ENCODE measurements at places on chromosomes 6 and 20.
A peak's percentile ranks its signal among the peaks of the same experiment; 100 is the strongest.

GRCh38 chr20:21272279-21272678 lies 30.9 kb upstream of the XRN2 start:
- no peak for DNase-seq

DNA sequence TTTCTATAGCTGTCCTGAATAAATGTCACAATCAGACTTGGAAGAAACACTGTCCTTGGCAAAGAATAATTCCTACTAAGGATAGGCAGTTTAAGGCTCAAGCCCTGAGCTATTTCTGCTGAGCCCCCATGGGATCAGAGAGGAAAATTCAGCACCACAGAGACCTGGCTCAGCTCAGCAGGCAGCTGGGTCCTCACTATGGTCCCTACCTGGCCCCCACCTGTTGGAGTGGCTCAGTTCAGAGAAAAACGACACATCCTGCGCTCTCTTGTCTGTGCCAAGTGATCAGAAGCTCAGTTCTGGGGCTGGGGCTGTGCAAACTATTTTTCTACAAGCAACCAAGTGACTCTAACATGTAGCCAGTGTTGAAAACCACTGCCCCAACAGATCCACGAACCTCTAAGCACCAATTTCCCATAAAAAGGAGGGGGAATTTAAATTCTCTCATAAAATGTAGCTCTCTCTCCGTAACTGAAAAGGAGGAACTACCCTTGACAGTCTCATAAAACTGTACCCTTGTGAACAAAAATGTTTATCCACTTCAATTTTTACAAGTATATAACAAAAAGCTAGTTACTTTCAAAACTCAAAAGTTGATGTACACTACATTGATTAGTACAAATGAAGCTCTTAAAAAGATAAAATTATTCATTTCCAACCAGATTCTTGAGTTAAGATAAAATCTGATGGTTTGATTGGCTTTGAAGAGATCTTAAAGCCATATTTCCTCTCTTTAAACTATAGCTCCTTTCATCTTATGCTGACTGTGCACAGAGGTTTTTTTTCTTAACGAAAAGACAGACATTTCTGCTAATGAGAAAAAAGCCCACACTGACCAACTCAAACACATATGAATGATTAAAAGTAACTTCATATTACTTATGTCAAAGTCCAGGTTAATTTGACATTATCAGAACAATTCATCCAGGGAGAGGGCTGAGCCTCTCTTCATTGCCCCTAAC lies 52.0 kb downstream of the KIF13A start:
- DNase-seq, result no peak

DNA sequence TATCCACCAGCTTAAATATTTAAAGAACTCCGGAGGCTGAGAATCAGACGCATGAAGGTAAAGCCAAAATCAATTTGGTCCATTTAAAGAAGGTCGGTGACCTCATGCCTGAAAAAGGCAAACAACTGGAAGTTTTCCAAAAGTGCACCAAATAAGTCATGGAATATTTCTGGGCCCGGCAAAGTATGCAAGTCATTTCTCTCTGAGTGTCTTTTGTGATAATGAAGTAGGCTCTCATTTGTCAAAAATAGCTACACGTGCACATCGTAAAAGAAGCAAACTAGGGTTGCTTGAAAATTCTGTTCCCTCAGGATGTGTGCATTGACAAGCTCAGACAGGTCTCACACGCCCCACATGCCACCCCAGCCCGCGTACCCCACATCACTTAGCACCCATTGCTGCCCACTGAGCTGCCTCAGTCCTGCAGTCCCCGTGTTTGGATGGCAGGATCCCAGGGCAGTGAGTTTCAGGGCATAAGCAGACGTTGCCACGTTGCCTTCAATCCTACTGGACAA lies 20.5 kb upstream of the PYGB start:
- peak; percentile 46 for DNase-seq

GRCh38 chr6:72936766-72937559 lies 288.3 kb downstream of the KHDC1L start:
- DNase-seq, result no peak

DNA sequence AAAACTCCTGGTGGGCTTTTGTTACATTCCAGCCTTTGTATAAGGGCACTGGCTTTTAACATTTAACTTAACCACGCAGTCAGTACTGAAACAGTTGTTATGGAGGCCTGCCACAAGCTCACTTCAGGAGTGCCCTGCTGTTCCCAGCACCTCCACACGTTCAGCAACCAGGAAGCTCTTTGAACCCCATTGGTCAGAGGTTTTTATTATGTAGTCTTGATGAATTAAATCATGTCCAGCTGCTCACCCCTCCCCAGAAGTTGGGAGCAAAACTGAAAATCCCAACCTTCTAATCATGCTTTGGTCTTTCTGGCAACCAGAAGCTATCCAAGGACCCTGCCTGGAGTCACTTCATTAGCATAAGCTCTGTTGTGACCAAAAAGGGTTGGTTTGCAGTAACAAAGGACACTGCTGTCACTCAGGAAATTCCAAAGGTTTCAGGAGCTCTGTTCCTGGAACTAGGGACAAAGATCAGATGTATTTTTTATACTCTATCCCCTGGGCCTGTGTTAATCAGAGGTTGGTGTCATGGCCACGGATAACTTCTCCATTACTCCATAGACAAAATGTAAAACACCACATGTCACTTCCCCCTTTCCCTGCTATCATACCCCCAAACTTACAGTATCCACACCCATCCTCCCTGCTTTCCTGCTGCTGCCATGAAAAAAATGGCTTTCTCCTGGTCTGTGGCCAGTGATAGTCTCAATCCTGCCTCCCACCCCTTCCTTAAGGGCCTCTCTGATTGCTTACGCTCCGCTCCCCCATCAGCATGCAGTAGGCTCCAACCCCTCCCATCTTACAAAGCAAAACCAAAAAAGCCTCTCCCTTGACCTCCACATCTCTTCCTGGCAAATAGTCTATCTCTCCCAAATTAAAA lies 3.1 kb downstream of the ARMC12 start:
- no peak for DNase-seq

DNA sequence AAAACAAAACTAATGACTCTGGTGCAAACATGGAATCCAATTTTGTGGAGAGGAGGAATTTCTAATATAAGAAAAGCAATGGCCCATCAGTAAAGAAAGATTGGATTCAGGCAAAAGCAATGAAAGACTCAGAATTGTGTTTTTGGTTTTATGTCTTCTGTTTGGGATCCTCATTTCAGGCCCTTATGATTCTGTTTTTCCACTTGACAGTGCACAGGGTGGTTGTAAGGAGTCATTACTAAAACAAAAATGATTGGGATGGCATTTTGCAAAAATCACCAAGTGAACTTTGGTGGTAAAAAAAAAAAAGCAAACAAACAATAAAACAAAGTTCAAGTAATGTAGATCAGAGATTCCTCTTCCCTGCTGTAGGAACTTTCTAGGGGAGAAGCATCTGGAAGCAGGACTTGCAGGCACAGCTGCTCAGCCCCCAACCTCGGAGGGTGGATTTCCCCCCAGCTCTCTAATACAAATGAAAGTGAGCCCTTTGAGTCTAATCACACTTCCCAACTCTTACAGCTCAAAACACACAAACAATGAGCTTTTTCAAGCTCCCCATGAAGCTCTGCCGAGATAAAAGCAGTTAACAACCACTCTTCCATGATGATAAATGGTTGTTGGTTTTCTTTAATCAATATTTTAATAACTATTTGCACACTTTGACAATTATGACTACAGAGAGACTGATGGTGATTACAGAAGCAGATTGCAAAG lies 177.7 kb downstream of the ZDHHC14 start:
- DNase-seq, result no peak

DNA sequence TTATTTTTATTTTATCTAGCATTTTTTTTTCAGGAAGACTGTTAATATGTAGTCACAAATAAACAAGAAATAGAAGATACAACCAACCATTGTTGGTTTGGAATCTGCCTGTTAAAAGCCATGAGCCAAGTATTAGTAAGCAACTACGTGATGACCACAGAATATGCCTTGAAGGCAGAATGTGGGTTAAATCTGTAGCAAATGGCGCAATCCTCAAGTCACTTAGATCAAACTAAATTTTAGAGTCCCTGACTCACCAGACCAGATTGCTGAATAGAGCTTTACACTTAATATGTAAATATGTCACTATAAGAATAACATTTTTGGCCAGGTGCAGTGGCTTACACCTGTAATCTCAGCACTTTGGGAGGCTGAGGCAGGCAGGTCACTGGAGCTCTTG lies 800.1 kb upstream of the CITED2 start:
- no peak for DNase-seq

GRCh38 chr20:61252601-61253263 lies 671 bp downstream of the CDH4 start:
- DNase-seq, result no peak

GRCh38 chr6:162181741-162182401 lies 545.7 kb downstream of the PRKN start:
- no peak for DNase-seq

DNA sequence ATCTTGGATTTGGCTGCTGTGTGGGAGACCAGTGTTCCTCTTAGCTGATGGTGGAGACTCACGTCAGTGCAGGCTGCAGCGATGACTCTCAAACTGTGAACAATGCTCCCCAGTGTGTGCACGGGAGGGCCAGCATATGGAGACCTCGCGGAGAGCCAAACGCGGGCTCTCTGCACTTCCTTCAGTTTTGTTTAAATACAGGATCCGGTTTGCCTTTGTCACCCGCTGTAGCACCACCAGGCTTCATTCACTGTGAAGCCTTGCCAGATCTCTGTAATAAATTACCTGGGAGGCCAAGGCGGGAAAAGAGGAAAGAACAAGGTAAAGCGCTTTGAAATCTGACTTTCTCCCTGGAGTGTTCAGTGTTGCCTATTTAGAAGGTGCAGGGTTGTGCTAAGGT lies 30.7 kb upstream of the TMEM14A start:
- DNase-seq, result no peak

DNA sequence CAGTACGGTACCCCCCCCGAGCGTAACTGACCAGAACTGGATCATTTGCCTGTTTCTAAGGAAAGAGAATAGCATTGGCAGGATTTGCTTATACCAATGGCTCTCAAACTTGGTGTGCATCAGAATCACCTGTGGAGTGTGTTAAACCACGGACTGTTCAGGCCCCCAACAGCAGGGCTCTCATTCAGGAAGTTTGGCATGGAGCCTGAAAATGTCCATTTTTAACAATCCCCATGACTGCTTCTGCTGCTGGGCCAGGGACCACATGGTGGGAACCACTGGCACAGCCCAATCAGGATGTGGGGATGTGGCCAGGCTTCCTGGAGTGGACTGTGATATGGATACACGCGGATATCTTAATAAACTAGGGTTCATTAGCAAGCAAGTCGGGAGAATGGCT lies 53.9 kb downstream of the GTF2H5 start:
- DNase-seq, result no peak

GRCh38 chr20:59831024-59831915 lies 102.2 kb downstream of the SYCP2 start:
- peak; percentile 12 for DNase-seq

GRCh38 chr20:44181611-44182010 lies 5.4 kb downstream of the JPH2 start:
- DNase-seq, result no peak

DNA sequence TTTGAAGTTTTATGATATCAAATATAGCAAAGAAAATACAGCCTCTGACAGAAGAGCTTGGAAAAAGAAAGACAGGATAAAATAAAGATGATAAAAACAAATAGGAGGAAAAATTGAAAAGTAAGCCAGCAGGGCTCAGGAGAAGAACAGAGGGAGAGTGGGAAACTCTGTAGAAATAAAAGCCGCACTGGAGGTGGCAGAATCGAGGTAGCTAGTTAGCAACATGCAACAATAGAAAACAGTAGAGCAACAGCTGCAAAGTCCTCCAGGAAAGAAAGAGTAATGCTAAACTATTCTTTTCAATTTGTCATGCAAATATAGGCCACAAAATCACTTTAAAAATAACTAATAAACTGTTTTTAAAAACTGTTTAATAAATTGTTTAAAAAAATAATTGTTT lies 28.8 kb downstream of the HBS1L start:
- DNase-seq, result no peak

GRCh38 chr6:159654483-159655098 lies 38.5 kb downstream of the SOD2 start:
- peak; percentile 62 for DNase-seq

Data from LoVo (cell line).